Neural cell (in vitro differentiated cells): ENCODE measurements at places on chromosomes 2 and 18. TPM values are rescaled to one million over a fixed set of nuclear protein-coding genes. Genes with fewer than 3 reads are reported as not detected.

TWIST2 gene
- polyA plus RNA-seq: not detected in 2 replicates

NXPH2 gene
- polyA plus RNA-seq: not detected in 2 replicates

NGEF gene
- polyA plus RNA-seq: 5.2 and 5.7 TPM in 2 replicates

MAB21L4 gene
- polyA plus RNA-seq: not detected in 2 replicates

CAPG gene
- not detected in 2 replicates for polyA plus RNA-seq

HOXD8 gene
- not detected in 2 replicates for polyA plus RNA-seq

ACOXL gene
- polyA plus RNA-seq: 0.12 TPM in 1 of 2 replicates, not detected in the other

INHBB gene
- polyA plus RNA-seq: 0.10 TPM in 1 of 2 replicates, not detected in the other

ABCG8 gene
- 0.05 TPM in 1 of 2 replicates, not detected in the other for polyA plus RNA-seq

IL36RN gene
- not detected in 2 replicates for polyA plus RNA-seq

STPG4 gene
- 0.98 TPM in 1 of 2 replicates, not detected in the other for polyA plus RNA-seq

GLI2 gene
- 0.14 and 0.48 TPM in 2 replicates for polyA plus RNA-seq

ZC3H6 gene
- 6.1 and 6.8 TPM in 2 replicates for polyA plus RNA-seq

MATN3 gene
- polyA plus RNA-seq: 0.60 and 0.90 TPM in 2 replicates

TCF23 gene
- polyA plus RNA-seq: not detected in 2 replicates

ANO7 gene
- not detected in 2 replicates for polyA plus RNA-seq

NR4A2 gene
- 0.48 and 1.2 TPM in 2 replicates for polyA plus RNA-seq

TSPYL6 gene
- polyA plus RNA-seq: not detected in 2 replicates

CIB4 gene
- not detected in 2 replicates for polyA plus RNA-seq

KCNIP3 gene
- not detected in 2 replicates for polyA plus RNA-seq

TLX2 gene
- polyA plus RNA-seq: not detected in 2 replicates

MALT1 gene
- 40.5 and 44.5 TPM in 2 replicates for polyA plus RNA-seq

HOXD12 gene
- polyA plus RNA-seq: not detected in 2 replicates

SFT2D3 gene
- polyA plus RNA-seq: 6.2 and 6.9 TPM in 2 replicates

AMER3 gene
- 19.2 and 22.7 TPM in 2 replicates for polyA plus RNA-seq

MC2R gene
- polyA plus RNA-seq: not detected in 2 replicates

CCDC68 gene
- polyA plus RNA-seq: 0.26 and 0.30 TPM in 2 replicates

NTSR2 gene
- polyA plus RNA-seq: not detected in 2 replicates

GBX2 gene
- polyA plus RNA-seq: 0.92 and 1.2 TPM in 2 replicates

DIPK1C gene
- polyA plus RNA-seq: not detected in 2 replicates

DLX2 gene
- polyA plus RNA-seq: 7.7 and 9.3 TPM in 2 replicates

REG3G gene
- not detected in 2 replicates for polyA plus RNA-seq

GPR45 gene
- polyA plus RNA-seq: 4.1 and 6.8 TPM in 2 replicates

RGPD3 gene
- polyA plus RNA-seq: 0.74 and 1.1 TPM in 2 replicates

ADRA2B gene
- polyA plus RNA-seq: not detected in 2 replicates

TUBA3E gene
- not detected in 2 replicates for polyA plus RNA-seq

ASB3 gene
- 54.3 and 60.4 TPM in 2 replicates for polyA plus RNA-seq

RALB gene
- polyA plus RNA-seq: 46.0 and 50.6 TPM in 2 replicates

SSB gene
- polyA plus RNA-seq: 164 and 214 TPM in 2 replicates

NRP2 gene
- polyA plus RNA-seq: 28.2 and 30.2 TPM in 2 replicates

KRCC1 gene
- polyA plus RNA-seq: 14.9 and 26.6 TPM in 2 replicates
